ENCODE measurements at places on chromosomes 5 and 9.

DNA sequence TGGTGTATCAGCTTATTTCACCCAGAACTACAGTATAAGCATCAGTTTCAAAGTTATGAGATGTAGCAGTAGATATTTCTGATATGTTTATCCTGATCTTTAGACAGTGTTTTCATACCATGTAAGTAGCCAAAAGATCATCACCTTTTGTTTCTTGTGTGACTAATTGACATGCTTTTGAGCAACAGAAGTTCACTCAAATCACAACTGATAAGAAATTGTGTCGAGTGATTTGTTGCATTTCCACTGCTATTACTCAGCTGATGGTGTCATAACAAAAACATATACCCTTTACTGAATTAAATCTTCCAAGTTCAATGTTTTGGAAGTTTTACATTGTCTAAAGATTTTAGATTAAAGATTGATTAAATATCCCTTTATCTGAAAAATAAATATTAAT, 324.5 kb downstream of the TUSC1 start:
- no peak for DNase-seq

DNA sequence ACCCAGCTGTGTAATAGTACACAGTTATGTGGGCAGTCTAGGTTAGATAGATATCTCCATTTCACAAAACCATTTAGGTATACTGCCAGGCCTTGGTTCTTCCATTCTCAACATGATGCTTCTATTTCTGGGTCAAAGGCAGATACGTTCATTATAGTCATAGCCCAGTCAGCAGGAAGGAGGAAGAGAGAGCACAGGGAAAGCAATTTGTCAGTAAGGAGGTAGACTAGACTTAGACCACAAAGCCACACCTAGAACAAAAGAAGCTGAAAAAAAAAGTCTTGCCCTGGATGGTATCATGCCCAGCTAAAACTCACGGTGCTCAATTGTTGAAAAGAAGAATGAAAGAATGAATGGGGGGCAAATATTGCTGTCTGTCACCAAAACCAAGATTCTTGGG, 7.6 kb downstream of the INVS start:
- DNase-seq = no peak

GRCh38 chr9:127059765-127060361, 62.6 kb downstream of the ANGPTL2 start:
- no peak for DNase-seq

- DNase-seq = no peak
Measured at GRCh38 chr5:134937526-134937925, 30.2 kb upstream of the CATSPER3 start.

DNA sequence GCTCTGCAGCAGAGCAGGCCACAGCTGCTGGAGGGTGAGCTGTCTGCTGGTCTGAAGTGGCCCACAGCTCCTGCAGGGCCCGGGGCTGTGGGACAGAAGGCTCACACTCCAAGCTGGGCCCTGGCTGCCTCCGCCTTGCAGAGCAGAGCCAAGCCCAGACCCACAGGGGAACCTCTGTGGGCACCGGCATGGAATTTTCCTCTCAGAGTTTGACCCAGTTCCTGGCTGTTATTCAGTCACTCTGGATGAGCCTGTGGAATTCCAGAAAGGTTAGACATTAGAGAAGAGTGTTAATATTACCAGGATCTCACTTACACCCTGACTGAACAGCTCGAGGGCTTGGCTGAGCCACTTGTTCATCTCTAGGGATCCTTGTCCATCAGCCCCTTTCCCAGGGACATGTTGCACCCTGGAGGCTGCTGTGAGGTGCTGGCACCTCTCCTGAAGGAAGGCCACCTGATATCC, 17.5 kb downstream of the IL9 start:
- no peak for DNase-seq
